ENCODE measurements at places on chromosomes 2 and 18. TPM values are rescaled to one million over a fixed set of nuclear protein-coding genes. Genes with fewer than 3 reads are reported as not detected.

DNA sequence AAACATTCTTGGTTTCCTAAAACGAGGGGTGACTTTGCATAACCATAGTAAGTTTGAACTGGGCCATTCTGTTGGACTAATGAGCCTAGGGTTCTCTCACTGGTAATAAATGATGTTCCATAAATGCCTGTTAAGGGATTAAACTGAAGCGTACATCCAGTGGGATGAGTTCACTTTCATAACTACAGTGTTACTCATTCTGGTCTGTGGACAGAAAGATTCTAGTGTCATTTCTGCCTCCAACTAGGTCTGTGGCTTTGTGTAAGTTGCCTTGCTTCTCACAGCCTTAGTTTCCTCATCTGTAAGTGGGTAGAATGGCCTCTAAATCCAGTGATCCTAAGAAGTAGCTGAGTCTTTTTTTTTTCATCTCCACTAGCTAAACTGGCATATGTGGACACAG, 1860.6 kb upstream of the PIK3C3 start:
- DNase-seq = no peak

FBXO11 gene
- total RNA-seq = 84.0 TPM

RBM44 gene
- 1.4 TPM for total RNA-seq

- no peak for DNase-seq
These were observed 35.7 kb downstream of the CDC42EP3 start for GRCh38 chr2:37635504-37636380.

DNA sequence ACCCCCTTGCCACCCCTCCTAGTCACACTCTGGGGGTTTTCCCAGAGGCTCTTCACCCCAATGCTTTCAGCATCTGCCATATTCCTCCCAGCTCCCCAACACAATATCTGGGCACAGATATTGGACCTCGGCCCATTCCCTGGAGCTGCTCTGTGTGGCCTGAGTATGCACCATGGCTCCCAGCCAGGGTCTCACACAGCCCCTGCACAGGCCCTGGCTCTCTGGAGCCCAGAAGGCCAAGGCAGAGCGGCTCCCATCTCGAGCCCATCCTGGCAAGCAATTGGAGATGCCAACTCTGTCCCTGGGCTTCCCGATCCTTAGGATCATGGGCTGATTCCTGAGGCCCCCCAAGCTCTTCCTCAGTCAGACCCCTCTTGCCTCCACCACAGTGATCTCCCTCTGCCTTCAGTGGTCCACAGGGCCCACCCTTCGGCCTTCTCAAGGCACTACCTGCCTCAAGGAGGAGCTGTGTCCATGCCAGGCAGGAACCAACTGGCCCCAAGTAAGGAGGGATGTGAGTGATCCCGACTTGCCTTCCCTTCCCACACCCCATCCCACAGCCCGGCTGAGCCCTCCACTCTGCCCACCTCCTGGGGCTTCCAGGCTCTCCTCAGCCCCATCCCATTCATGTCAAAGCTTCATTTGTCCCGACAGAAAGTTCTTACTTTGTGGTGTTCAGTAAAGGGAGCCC, 62.7 kb downstream of the ADD2 start:
- no peak for DNase-seq

GRCh38 chr2:239824866-239825704, 200.1 kb downstream of the NDUFA10 start:
- DNase-seq = no peak

ITGB6 gene
- not detected for total RNA-seq

DNA sequence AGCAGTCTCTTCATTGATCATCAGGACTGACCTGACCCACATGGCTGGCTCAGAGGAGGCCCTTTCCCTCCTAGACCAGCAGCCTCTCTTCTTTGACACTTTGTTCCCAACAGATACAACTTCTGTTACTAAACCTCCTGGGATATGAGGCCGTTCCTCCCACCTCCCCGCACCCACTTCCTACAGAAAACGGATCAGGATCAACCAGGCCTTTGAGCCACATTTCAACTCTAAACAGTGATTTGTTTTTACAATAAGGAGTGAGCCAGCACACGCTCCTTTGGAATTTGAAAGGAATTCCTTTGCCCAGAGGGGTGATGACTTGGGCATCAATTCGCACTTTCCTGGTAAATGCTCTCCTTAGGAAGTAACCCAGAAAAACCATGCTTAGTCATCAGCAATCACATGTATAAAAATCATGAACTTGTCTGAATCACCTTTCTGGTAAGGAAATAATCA, 180.4 kb downstream of the FAM124B start:
- DNase-seq = peak; percentile 22

DNA sequence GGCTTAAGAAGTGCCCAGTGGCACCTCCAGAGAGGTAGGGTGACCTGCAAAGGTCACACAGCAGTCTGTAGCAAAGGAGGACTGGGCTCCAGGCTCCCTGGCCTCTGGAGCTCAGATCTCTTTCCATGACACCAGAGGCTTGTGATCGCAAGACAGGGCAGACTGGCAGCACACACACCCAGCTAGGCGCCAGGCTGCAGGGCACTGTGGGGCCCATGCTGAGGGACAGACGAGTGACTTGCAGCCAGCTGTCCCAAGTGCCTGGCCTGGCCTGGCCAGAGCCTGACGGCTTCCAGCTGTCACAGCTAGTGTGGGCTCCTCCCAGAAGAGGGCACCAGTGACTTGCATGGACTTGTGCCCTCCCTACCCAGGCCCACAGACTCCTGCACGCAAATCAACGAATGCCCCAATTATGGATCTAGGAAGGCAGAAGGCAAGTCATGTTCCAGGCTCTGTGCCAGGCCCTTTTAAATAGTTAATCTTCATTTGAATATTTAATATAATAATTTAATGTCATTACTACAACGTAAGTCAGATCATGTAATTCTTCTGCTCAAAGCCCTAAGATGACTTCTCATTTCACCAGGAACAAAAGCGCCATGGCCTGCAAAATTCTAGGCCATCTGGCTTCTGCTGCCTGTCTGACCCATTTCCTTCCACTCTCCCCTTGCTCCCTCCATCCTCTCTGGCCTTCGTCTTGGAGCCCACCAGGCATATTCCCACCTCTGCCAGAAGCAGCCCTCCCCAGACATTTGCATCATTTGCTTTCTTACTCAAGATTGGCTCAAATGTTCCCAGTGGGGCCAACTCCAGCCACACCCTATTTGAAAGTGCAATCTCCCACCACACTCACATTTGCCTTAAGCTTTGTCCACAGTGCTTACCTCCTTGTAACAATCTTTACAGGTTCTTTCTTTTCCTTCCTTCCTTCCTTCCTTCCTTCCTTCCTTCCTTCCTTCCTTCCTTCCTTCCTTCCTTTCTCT, 3.7 kb upstream of the SPEG start:
- peak; percentile 31 for DNase-seq

DNA sequence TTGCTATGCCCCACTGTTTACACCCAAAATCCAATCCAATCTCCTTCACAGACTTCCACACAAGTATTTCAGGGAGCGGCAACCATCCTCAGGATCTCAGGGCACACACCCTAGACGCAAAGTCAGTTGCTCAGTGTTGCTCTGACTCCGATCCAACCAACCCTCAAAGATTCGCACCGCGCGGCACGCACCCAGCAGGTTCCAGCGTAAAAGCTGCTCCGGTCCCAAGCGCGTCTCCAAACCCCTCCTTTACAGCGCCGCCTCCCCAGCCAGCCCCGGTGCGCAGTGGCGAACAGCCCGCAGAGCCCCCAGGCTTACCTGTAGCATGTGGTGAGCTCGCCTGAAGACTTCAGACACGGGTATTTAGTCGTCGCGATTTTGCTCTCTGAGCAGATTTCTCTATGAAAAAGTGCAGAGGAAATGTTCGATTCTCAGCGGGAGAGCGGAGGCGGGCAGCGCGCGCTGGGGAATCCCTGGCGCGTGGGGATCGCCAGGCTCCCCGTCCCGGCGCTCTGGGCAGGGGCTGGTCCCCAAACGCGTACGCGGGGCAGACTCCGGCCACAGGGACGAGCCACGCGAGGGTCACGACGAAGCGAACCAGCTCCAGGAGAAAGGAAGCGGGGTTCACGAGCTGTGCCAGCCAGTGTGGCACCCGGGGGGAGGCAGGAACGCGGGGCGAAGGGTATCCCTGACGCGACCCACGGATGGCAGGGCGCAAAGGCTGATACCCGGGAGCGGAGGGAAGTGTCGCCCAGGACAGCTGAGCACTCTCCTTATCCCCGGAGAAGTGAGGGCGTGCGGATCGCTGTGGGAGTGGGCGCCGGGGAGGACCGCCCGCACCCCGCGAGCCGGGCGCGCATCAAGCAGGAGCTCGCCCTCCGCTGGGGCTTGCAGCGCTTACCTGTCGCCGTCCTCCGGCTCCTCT, 650 bp downstream of the CCBE1 start:
- peak; percentile 15 for DNase-seq

EMILIN2 gene
- total RNA-seq = 23.4 TPM

DNA sequence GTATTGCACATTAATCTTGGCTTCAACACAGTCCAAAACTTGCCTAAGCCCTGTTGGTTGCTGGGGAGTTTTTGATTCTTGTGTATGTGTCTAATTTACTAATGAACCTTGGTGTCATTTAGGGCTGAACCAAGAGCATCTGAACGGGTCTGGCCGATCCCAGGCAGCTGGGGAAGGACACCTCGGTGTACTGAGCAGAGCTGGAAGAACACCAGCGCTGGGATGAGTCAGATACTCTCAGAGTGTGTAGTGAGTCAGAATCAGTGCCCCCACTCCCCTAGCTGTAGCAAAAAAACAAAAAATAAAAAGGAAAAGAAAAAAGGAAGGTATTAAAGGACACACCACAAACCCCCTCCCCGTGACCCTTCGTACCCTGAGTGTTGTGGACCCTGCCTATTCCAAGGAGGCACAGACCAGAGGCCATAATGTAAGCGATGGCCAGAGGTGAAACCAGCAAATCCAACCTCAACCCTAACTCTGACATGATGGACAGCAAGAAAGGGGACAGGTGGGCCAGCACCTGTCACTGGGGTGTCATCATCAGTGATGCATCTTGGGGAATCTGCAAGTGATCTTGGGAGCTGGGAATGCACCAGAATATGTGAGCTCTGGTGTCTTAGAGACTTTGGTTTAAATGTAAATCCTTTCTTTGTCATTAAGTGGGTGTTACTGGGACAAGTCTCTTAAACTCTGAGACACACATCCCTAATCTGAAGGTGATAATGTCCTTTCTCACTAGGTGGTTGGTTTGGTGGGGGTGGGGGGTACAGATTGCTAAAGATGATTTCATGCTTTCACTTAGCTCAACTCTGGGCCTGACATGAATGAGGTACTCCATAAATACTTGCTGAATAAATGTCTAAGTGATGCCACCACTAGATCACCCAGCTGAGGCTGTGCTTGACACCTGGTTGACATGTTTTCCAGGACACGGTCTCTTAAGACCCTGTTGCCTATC, 34.2 kb upstream of the NCOA1 start:
- peak; percentile 46 for DNase-seq

DNA sequence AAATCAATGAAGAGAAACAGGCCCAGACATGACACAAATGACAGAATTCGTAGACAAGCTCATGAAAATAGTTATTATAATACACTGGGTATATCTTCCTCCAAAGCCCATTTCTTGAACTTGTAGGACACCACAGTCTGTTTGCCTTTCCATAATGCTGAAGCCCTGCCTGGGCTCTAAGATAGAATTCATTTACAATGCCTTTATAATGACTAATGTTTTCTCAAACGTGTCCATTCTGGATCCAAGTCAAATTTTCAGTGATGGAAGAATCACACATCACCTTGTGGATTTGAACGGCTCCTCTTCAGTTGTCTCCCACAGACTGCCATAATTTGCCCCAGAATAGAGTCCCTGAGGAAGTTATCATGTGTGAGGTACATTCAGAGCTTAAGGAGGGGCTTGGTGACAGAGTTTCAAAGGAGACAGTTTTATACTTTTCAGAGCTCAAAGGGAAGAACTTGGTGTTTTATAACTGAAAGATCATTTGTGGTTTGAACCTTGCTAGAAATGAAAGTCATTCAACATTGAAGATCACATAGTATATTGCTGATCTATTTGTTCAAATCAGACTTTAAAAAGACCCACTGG, 38.2 kb downstream of the CASP8 start:
- DNase-seq = no peak

FSIP2 gene
- 0.15 TPM for total RNA-seq

DNA sequence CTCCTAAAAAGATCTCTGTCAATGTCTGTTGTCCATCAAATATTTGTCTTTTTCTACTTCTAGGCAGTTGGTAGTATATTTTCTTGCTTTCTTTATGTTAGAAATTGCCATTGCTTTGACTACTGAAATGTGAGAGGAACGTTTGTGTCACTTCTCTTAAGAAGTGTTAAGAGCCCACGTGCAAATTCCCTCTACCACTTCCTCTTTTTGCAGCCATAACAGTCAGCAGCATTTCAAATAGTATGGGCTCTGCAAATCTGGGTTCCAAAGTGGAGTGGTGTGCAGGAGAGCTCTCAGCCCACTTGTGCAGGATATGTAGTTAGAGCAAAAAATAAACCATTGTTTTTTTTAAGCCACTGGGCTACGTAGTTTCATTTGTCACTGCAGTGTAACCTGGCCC, 314.0 kb downstream of the MEIS1 start:
- DNase-seq = no peak

GRCh38 chr18:67455890-67456501, 60.5 kb downstream of the DSEL start:
- peak; percentile 14 for DNase-seq

CFAP53 gene
- 0.22 TPM for total RNA-seq

DNA sequence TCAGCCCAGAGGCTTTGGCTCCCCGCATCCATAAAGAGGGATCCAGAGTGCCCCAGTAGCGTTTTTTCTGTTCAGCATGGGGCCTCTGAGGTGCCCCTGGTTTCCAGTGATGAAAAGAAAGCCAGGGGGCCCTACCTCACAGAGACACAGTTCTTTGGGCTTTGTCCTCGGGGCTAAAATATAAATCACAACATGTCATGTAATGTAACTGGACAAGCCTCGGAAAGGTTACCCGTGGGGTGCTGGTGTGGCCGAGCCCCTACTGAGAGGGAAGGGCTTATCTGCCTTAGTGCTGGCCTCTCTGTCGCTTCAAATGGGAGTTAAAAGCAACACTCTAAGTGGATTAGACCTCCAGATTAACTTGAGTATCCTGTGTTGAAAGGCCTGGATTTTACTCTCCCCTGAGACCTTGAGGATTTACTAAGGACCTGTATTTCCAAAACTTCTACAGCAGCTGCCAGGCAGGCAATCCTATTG, 251.6 kb upstream of the APCDD1 start:
- peak; percentile 47 for DNase-seq

GRCh38 chr2:36707050-36707449, 10.5 kb downstream of the VIT start:
- DNase-seq = no peak

IL1RL2 gene
- not detected for total RNA-seq

GRCh38 chr2:100673691-100674485, 111.1 kb downstream of the PDCL3 start:
- DNase-seq = no peak

DNA sequence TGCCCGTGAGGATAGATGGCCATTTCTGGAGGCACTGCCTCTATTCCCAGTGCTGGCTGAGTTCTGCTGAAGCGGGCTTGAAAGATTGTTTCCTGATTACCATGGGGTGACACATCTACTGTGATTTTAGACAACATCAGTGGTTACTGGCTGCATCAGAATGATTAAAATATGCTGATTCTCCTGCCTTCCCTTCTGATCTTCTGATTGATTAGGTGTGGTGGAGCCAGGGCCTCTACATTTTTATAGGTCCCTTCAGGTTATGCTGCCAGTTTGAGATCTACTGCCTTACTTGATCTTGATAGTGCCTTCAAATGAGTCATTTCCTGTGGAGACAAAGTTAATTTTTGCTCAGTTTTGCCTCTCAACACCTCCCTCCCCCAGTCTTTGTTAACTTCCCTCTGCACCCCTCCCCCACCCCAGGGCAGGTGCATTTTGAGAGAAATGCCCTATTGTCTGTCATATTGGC, 31.6 kb upstream of the SNORC start:
- peak; percentile 47 for DNase-seq

GRCh38 chr2:46540496-46541331, 61.3 kb downstream of the TMEM247 start:
- DNase-seq = peak; percentile 27

Data from A673 (cell line).